Fibroblast of the conjunctiva (primary cell): ENCODE measurements at places on chromosomes 16 and 17.

- DNase-seq, result no peak
Measured at GRCh38 chr16:24988129-24988518, 27.0 kb downstream of the ARHGAP17 start.

- DNase-seq, result no peak
Measured at GRCh38 chr16:27387724-27388123, 14.2 kb upstream of the IL21R start.

- peak; percentile 81 for DNase-seq
Measured at GRCh38 chr16:66880288-66881013, at the start of gene PDP2. Gene PDP2 (plus strand): TSS chr16:66880515. CDS start chr16:66884285, 3,770 bp downstream.

DNA sequence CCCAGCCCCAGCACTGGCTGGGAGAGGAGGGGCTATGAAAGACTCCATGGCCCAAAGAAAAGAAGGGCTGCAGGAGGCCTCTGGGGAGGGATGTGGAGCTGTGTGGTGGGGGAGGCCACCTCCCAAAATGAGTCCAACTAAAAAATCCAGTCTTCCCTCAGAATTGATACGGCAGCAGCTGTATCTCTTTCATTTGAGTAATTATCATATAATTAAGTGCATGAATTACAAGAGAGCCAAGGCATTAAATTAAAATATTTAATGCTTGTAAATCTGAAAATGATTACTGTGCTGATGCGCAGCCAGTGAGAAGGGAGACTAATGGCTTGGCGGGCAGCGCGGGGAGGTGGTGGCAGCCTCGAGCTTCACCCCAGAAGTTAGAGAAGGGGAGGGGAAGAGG, 192.8 kb downstream of the C16orf78 start:
- DNase-seq, result no peak

- no peak for DNase-seq
Measured at GRCh38 chr17:48240122-48240521, 132.6 kb downstream of the SNX11 start.

GRCh38 chr16:73198481-73198880, 150.6 kb upstream of the ZFHX3 start:
- DNase-seq, result no peak

- peak; percentile 69 for DNase-seq
Measured at GRCh38 chr17:29591737-29592608, 959 bp upstream of the ANKRD13B start.

GRCh38 chr16:72722552-72722951, 325.4 kb downstream of the ZFHX3 start:
- no peak for DNase-seq

DNA sequence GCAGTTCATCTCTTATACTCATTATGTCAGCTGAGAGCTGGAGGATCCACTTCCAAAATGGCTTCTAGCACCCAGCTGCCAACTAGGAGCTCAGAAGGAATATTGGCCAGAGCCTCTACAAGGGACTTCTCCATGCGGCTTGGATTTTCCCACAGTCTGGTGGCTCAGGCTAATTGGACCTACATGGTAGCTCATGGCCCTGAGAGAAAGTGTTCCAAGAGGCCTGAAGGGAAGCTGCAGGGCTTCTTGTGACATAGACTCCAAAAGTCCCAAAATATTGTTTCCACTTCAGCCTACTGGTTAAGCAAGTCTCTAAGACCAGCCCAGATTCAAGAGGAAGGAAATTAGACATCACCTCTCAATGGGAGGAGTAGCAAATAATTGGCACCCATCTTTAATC, 6.8 kb downstream of the NOG start:
- DNase-seq, result no peak

DNA sequence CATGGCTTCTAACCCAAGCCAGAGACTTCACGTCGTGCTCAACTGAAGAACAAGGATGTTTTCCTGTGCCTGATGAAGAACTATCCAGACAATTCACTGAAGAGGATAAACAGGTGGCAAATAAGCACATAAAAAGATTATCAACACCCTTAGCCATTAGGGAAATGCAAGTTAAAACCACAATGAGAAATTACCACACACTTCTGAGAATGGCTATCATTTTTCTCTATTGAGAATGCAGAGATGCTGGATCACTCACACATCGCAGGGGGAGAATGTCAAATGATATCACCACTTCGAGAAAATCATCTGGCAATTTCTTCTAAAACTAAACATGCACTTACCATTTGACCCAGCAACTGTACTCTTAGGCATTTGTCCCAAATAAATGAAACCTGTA, 162.8 kb downstream of the IRX3 start:
- DNase-seq, result no peak

GRCh38 chr16:84759061-84759460, 59.3 kb downstream of the USP10 start:
- DNase-seq, result no peak

DNA sequence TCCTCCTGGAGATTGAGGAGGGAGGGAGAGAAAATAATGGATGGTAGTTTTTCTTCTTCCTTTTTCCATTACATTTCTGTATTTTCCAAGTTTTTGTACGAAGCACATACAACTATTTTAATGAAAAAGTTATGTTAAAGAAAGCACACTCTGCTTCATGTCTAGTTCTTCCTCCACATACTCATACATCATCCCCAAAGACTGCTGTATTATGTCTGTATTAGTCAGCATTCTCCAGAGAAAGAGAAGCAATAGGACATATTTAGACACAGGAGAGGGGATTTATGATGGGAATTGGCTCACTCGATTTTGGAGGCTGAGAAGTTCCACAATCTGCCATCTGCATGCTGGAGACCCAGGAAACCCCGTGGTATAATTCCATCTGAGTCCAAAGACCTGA, 10.1 kb upstream of the ACSM2A start:
- DNase-seq, result no peak

DNA sequence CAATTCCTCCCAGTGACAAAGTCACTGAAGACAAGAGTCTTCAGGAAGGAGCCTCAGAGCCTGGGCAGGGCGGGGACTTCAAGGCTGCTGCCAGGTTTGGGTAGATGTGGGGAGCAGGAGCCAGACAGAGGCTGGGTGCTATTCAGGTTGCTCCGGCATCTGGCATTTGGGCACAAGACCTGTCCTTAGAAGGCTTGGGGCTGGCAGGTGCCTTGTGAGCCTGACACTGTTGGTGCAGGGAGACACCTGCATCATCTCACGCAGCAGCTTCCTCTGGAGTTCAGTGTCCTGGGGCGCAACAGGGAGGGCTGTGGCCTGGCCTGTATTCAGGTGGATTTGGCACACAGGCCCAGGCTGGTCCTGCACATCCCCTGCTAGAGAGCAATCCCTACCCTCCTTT, 65.0 kb downstream of the MPRIP start:
- DNase-seq, result no peak

GRCh38 chr17:29557085-29557738, 9.6 kb downstream of the ABHD15 start:
- no peak for DNase-seq

GRCh38 chr16:19844945-19845641, 39.6 kb downstream of the GPRC5B start:
- DNase-seq, result no peak

DNA sequence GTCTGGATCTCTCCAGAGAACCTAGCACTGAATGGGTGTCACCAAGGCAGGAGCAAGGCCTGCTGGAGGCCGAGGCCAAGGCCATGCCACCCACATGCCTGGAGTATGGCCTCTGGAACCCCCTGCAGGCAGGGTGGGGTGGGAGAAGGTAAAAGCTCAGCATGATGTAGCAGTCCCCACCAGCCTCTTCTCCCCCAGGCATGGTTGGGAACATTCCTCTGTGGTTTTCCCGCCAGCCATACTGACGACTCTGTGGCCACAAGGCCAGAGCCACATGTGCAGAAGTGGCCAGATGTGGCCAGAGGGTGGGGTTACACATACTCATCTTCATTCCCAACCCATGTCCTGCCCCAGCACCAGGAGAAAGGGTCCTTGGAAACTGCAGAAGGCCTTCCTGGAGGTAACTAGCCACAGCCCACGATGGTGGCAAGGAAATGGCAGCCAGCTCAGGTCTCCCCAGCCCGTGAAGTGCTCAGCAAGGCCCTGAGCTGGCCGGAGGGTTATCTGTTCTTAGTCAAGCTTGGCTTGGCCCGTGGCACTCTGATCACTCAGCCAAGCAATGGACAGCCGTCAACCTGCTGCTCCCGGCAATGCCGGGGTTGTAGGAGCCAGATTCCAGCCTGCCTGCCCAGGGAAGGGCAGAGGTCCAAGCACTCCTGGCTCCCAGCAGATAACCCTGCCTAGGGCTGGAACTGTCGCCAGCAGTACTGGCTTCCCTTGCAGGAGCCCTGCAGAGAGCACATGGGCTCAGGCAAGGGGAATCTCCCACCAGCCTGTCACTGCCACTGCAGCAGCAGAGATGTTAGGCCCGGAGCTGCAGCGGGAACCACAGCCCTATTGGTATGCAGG, 26.1 kb downstream of the HDAC5 start:
- no peak for DNase-seq

DNA sequence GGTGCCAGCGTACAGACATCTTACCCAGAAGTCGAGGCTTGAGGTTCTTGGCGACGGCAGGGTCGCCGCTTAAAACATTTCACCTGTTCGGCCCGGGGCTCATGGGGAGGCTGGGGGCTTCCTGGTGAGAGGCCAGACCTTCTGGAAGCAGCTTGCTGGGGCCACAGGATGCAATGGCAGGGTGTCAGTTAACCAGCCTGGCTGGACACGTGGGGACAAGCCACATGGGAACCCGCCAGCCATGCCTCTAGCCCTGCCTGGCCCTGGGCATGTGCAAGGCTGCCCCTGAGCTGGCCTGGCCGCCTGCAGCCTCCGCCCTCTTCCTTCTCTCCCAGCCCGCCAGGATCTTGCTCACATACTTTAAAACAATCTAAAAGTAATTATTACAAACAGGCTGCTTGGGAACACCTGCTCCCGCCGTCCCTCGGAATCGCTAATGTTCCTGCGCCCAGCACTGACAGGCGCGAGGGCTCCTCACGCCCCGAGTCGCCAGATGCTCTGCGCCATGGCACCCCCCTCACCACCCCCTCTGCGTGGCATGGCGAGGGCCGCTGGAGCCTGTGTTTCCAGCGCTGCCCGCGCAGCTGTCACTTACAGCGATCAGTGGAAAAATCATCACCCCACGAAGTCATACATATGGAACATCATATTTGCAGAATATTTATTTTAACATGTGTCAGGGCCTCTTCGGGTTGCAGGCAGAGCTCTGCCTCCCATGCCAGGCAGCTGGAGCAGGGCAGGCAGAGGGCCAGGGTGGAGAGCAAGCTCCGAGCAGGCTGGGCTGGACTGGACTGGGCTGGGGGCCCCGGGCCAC, 188.7 kb upstream of the GSE1 start:
- DNase-seq, result no peak

- no peak for DNase-seq
Measured at GRCh38 chr16:74298104-74298503, 1.5 kb downstream of the PSMD7 start.

- no peak for DNase-seq
Measured at GRCh38 chr16:20734782-20735181, 6.8 kb downstream of the THUMPD1 start.

GRCh38 chr17:71200597-71200996, 920.2 kb upstream of the SOX9 start:
- no peak for DNase-seq

DNA sequence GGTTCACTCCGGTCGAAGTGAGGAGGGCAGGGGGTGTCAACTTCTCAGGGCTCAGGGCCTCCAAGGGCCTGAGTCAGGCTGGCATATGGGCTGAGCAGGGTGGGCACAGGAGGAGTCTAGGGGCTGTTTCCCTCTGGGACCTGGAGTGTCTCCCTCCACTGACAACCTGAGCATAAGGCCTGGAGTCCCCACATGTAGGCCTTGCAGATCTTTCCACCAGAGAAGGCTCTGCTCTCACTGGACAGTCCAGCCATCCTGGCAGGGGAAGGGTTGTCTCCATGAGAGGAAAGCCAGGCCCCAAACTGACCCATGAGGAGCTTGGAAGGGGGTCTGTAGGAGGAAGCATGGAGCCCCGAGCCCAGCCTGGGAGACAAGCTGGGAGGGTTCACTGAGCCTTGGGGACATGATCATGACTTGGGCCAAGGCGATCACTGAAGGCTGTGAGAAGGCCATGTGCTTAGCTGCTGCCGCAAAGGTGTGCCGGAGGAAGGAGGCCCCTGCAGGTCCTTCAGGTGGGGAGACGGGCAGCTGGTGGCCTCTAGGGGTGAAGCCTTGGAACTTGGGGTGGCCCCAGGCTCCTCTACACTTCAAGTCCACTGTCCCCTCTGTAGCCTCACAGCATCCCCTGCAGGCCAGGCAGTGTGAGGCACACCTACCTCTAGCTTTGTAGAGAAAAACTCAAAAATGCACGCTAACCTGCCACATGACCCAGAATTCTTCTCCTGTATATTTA, 9.9 kb downstream of the CMTM2 start:
- DNase-seq, result peak; percentile 23

DNA sequence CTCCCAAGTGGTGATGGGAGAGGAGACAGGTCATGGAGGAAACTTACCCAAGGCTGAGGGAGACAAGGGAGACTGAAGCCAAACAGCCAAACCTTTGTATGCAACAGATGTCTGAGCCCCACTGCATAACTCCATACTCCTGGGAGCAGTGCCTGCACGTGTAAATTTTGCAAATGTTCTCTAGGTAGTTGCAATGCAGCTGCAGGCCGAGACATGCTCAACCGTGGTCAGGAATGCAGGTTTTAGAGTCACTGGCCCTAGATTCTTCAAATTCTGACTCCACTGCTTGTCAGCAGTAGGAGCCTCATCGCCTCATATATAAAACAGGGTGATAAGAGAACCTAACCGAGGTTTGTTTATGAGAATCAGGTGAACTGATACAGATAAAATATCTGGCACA, 11.5 kb downstream of the DYNLRB2 start:
- no peak for DNase-seq

GRCh38 chr17:82876602-82877379, 37.0 kb upstream of the ZNF750 start:
- peak; percentile 54 for DNase-seq

GRCh38 chr16:50634947-50635346, 46.2 kb downstream of the SNX20 start:
- DNase-seq, result no peak

DNA sequence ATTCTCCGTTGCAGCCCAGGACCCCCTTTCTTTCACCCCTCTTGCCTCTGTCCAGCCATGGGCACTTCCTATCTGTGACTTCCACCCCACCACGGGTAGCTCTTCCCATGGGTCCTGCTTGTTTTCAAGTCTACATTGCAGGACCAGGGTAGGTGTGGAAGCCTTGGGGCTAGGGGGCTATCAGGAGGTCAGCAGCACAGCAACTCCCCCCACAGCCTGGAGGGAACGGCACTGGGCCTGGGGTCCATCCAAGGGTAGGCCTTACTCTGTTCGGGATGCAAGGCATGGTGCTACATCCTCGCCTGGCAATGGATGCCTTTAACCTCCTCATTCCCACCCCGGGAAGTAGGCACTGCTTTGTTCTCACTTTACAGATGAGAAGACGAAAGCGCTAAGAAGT, 109.3 kb downstream of the IRX5 start:
- no peak for DNase-seq

DNA sequence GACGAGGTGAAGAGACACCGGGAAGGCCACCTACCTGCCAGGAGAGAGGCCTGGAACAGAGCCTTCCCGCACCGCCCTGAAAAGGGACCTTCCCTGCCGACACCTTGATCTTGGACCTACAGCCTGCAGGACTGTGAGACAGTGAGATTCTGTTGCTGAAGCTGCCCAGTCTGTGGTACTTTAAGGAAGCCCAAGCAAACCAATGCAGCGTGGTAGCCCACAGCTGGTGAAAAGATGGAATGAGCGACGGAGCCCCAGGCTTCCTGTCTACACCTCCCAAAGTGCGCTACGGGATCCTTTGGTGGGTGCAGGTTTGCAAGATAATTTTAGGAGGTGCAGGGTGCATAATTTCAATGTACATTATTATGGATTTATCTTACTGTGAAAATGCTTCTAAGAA, 33.9 kb downstream of the TNFRSF13B start:
- no peak for DNase-seq

- DNase-seq, result no peak
Measured at GRCh38 chr16:64321066-64321465, 800.8 kb downstream of the CDH11 start.
